NCI-H2029 treated with DMSO at 0.1 percent for 48 hours (cell line): ENCODE measurements at places on chromosomes 11 and 22.

- no peak for DNase-seq
Observed at GRCh38 chr11:119295178-119295577, 21.8 kb downstream of the MCAM start.

GRCh38 chr11:70210051-70210501 is 7.0 kb downstream of the FADD start:
- no peak for DNase-seq

- DNase-seq, result no peak
Observed at GRCh38 chr11:95584180-95584579, 205.4 kb downstream of the FAM76B start.

- no peak for DNase-seq
Observed at GRCh38 chr22:35870517-35871293, 153.0 kb downstream of the APOL5 start.

GRCh38 chr11:58927393-58928106 is 11.7 kb upstream of the GLYATL1 start:
- peak; percentile 93 for DNase-seq

DNA sequence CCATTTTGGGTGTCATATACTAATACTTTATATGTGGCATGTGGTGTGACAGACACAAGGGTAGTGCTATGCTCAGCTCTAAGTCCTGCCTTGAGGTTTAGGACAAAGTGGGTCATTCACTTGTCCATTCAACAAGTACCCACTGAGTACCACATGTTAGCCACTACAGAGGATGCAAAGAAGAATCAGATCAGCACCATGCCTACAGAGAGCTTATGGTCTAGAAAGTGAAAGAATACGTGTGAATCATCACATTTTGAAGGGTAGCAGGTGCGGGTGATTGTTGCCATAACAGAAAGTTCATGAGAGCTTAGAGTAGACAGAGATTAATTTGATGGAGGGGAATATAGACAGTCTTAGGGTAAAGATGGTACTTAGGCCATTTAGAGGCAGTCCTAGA is 18.3 kb downstream of the CLMP start:
- no peak for DNase-seq
